ENCODE measurements at places on chromosomes 1 and 21. TPM values are rescaled to one million over a fixed set of nuclear protein-coding genes. Genes with fewer than 3 reads are reported as not detected.

Gene RUNX1
- total RNA-seq: 6.8 TPM

Gene LRRC3
- 2.7 TPM for total RNA-seq

Gene STUM
- 2.8 TPM for total RNA-seq

Gene PLCH2
- total RNA-seq: 0.27 TPM

Gene ZNF683
- total RNA-seq: 0.62 TPM

Gene PADI2
- 0.12 TPM for total RNA-seq

Gene TCP10L
- not detected for total RNA-seq

Gene TEDDM1
- not detected for total RNA-seq

Gene OR2T11
- not detected for total RNA-seq

Gene RUNX3
- total RNA-seq: 1.9 TPM

Gene LRRC71
- total RNA-seq: 0.40 TPM

Gene CASP9
- 11.4 TPM for total RNA-seq

Gene SPRR4
- total RNA-seq: not detected

Gene OR2M4
- total RNA-seq: 0.50 TPM
